ENCODE measurements at places on chromosomes 13 and 19.
A peak's percentile ranks its signal among the peaks of the same experiment; 100 is the strongest.

DNA sequence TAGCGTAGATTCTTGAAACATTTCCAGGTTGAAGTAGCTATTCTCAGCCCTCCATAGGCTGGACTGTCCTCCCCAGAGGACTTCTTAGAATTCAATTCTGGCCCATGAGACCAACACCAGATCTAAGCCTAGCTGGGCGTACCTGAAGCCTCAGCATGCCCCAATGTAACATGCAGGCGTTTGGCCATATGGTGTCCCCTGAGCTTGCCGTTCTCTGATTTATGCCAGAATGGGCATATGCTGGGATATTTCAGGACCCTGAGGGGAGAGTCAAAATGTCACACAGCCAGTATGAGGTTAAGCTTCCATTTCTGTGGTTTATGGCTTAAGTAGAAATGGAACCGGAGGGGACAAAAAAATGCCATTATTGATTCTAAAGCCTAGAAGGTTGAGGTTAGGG, 317.7 kb upstream of the OBI1 start:
- DNase-seq: no peak
- H3K4me3 ChIP-seq: no peak overlapping the region
- no peak overlapping the region for H3K27ac ChIP-seq
- no peaks in the 10 kb centered on the region for H3K36me3 ChIP-seq

GRCh38 chr19:38229585-38230073, 5.6 kb upstream of the DPF1 start:
- peaks cover 6% of the 10 kb centered on the region for H3K4me1 ChIP-seq
- H3K27me3 ChIP-seq: peaks cover 40% of the 10 kb centered on the region
- no peaks in the 10 kb centered on the region for H3K36me3 ChIP-seq
- peak; percentile 81 for DNase-seq

GRCh38 chr19:4326837-4327251, 11.8 kb downstream of the STAP2 start:
- peak; percentile 46 for DNase-seq
- H3K27ac ChIP-seq: no peak overlapping the region
- peak overlapping the region; percentile 93 for H3K4me3 ChIP-seq
- peaks cover 16% of the 10 kb centered on the region for H3K36me3 ChIP-seq

GRCh38 chr13:32309312-32310133, 5.6 kb downstream of the ZAR1L start:
- peaks cover 15% of the 10 kb centered on the region for H3K4me1 ChIP-seq
- no peak overlapping the region for H3K27ac ChIP-seq
- no peak overlapping the region for H3K4me3 ChIP-seq
- no peaks in the 10 kb centered on the region for H3K36me3 ChIP-seq
- H3K27me3 ChIP-seq: no peaks in the 10 kb centered on the region
- DNase-seq: no peak

- peak overlapping the region; percentile 92 for H3K4me3 ChIP-seq
- H3K36me3 ChIP-seq: peaks cover 12% of the 10 kb centered on the region
- peak; percentile 100 for DNase-seq
- H3K27ac ChIP-seq: peak overlapping the region; percentile 96
These were observed 5.7 kb upstream of the ZNF77 start for GRCh38 chr19:2950286-2951124.

- no peaks in the 10 kb centered on the region for H3K36me3 ChIP-seq
- DNase-seq: no peak
- no peak overlapping the region for H3K4me3 ChIP-seq
- peaks cover 2% of the 10 kb centered on the region for H3K4me1 ChIP-seq
These were observed 53.6 kb upstream of the PABPC3 start for GRCh38 chr13:25042151-25042865.

All from activated CD8-positive, alpha-beta T cell treated with anti-CD3 and anti-CD28 coated beads for 36 hours (primary cell).